ENCODE measurements at places on chromosomes 5 and 9.

- no peak for DNase-seq
Observed at GRCh38 chr9:93960221-93960970, 5.2 kb upstream of the BARX1 start.

- no peak for DNase-seq
Observed at GRCh38 chr9:109278848-109279247, 42.0 kb downstream of the EPB41L4B start.

GRCh38 chr9:69797675-69798074 is 22.9 kb upstream of the CFAP95 start:
- DNase-seq: no peak

- DNase-seq: no peak
Observed at GRCh38 chr5:93726595-93726994, 14.8 kb downstream of the POU5F2 start.

DNA sequence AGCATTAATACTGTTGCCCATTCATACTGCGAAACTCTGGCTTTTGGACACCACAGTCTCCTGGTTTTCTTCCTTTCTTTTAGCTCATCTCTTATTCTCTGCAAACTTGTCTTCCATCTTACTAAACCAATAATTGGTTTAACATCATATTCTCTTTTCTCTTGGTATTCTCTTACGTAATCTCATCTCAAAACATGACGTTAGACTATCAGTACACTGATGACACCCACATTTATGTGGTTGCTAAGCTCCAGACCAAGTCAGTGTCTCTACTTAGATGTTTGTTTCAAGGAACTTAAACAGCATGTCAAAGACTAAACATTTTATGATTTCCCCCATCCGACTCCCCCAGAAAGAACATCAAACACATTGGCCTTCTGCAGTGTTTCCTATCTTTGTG is 2.1 kb downstream of the PRRC1 start:
- peak; percentile 22 for DNase-seq

DNA sequence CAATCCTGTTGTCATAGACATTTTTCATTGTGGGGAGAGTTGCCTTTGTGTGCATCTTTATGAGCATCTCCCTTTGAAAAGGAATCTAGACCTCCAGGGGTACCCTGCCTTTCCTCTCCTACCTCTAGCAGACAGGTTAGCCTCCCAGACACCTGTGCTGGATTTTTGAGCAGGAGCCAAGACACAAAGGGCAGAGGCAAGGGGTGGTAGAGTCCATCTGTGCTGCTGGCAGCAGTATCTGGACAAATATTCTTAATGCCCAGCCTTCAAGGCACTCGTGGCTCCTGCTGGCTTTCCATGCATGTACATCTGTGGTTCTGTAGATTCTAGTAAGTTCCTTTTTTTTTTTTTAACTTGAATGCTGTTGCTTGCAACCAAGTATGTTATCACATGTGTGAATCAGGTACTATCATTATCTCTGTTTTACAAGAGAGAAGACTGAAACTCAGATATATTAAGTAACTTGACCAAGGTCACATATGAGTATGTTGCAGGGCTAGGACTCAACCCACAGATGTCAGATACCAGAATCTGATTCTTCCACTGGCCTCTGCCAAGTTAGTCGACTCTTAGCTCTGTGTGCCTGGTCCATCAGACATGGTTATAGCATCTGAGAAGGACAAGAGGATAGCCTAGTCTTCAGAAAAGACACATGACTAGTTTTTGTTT is 32.9 kb upstream of the GPR151 start:
- no peak for DNase-seq

GRCh38 chr5:134506054-134507039 is 19.1 kb upstream of the JADE2 start:
- no peak for DNase-seq

- peak; percentile 23 for DNase-seq
Observed at GRCh38 chr5:57338068-57338867, 144.3 kb downstream of the ACTBL2 start.

DNA sequence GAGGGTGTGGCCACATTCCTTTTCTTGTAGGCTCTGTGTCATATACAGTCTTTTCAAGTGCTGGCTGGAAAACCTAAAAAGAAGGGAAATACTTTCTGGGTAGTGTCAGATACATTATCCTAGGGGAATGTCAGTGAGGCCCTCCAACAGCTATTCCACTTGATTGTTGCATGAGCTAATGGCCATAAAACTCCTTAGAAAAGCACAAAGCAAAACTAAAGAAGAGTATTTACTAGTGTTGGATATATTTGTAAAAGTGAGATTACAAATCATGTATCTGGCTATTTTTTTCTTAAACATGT is 829 bp downstream of the ANXA1 start:
- DNase-seq: peak; percentile 12

GRCh38 chr5:67085616-67086015 is 111.0 kb downstream of the CD180 start:
- DNase-seq: no peak

DNA sequence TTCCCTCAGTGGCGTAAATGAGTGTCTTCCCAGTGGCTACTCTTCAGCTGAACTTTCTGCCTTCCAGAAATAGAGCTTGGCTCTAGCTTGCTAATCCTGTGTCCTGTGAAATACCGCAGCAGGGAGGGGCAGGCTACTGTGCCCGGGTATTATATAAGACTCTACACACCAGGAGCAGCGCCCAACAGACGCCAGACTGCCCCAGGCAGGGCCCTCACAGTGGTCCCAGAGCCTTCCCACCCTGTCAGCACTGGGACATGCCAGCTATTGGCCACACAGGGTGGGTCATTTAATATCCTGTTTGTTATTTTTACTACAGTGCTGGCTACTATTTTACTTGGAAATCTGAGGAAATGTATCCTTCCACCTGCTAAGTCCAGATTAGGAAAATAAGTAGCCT is 121.0 kb downstream of the FEM1C start:
- no peak for DNase-seq

DNA sequence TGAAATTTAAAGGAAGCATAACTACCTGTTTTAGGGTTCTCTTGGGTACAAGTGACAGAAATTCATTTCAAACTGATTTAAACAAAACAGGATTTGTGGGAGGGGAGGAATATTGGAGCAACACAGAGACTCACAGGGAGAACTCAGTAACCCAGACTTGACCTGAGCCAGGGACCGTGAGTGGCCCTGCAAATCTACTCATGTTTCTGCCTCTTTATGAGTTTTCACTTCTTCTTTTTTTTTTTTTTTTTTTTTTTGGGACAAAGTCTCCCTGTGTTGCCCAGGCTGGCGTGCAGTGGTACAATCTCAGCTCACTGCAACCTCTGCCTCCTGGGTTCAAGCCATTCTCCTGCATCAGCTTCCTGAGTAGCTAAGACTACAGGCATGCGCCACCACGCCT is 405.6 kb upstream of the ZNF608 start:
- no peak for DNase-seq

DNA sequence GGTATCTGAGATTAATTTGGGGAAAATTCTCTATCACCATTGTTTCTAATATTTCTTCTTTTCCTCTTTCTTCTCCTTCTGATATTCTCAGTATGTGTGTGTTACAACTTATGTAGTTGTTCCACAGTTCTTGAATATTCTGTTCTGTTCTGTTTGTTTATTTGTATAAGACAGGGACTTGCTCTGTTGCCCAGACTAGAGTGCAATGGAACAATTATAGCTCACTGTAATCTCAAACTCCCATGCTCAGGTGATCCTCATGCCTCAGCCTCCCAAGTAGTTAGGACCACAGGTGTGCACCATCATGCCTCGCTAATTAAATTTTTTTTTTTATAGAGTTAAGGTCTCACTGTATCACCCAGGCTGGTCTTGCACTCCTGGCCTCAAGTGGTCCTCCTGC is 145.8 kb upstream of the TUT7 start:
- no peak for DNase-seq

GRCh38 chr5:97508864-97509263 is 325.8 kb upstream of the RIOK2 start:
- no peak for DNase-seq

- DNase-seq: no peak
Observed at GRCh38 chr9:5425006-5425628, 12.6 kb downstream of the PLGRKT start.

GRCh38 chr9:15211160-15211814 is 95.7 kb downstream of the TTC39B start:
- peak; percentile 70 for DNase-seq

GRCh38 chr9:73137286-73137899 is 14.3 kb upstream of the ANXA1 start:
- DNase-seq: no peak

DNA sequence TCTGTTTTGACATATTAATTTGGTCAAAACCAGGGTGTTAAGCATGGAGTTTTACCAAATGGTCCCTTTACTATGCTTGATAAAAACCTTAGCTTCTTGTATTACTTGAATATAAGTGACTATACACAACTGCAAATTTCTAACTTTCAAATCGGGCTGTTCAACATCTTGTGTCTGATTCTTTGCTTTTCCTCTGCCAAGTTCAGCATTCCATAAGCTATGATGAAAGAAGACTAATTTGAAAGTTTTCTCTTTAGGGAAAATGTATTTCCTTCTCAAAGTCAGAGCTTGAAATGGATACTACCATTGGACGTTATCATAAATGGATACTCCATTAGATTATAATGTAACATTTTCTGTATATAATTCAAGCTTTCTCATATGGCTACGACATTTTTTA is 792.9 kb downstream of the EFNA5 start:
- DNase-seq: no peak

- no peak for DNase-seq
Observed at GRCh38 chr5:16450163-16450562, 15.4 kb downstream of the ZNF622 start.

DNA sequence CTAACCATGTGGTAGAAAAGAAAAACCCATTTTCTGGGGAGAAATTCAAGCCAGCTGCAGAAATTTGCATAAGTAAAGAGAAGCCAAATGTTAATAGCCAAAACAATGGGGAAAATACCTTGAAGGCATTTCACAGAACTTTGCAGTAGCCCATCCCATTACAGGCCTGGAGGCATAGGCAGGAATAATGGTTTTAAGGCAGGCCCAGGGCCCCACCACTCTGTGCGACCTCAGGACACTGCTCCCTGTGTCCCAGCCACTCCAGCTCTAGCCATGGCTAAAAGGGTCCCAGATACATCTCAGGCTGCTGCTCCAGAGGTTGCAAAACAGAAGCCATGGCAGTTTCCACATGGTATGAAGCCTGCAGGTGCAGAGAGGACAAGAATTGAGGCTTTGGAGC is 253.3 kb downstream of the CTNND2 start:
- DNase-seq: no peak

DNA sequence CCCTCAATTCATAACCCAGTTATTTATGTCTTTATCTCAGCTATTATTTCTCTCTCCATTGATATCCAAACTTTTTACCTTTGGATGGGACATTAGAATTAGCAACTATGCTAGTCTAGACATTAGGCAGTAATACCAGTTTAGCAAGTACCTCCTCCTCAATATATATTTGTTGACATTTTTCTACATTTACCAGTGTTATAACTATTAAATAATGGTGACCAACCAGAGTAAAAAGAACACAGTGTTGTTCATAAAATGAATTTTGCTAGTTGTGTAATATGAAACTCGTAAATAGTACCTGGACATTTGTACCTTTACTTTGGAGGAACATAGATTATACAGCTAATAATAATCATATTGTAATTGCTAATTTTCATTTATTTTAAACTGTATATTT is 554.6 kb upstream of the CDH6 start:
- no peak for DNase-seq

- DNase-seq: no peak
Observed at GRCh38 chr9:17622141-17622540, 43.3 kb downstream of the SH3GL2 start.

GRCh38 chr5:151870820-151871219 is 53.8 kb downstream of the GLRA1 start:
- no peak for DNase-seq

GRCh38 chr9:115691693-115692092 is 461.9 kb upstream of the PAPPA start:
- DNase-seq: no peak

- no peak for DNase-seq
Observed at GRCh38 chr5:160166069-160166972, 47.1 kb upstream of the PWWP2A start.

GRCh38 chr5:86880785-86881492 is 263.2 kb downstream of the COX7C start:
- DNase-seq: peak; percentile 65

DNA sequence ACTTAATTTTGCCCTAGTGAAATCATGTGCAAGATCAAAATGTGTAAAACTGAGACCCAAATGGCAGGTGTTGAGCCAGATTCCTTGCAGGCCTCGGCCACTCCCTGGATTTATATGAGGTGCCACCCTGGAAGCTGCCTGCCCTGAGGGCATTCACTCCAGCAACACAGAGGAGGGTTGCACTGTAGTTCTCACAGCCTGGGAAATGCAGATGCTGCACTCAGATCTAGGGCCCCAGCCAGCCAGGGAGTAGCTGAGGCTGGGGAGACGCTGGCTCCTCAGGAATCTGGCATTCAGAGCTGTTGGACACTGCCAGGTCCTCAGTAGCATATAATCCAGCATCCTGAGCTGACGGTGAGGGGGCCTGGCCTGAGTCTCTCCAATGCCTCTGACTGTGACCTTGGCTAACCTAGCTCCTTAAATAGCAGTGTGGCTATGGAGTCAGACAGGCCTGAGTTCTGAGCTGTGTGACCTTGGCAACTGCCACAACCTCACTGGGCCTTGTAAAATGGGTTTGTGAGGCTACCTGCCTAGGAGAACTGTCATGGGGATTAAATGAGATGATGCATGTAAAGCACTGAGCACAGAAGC is 8.7 kb downstream of the KCNMB1 start:
- no peak for DNase-seq

- peak; percentile 68 for DNase-seq
Observed at GRCh38 chr9:99019510-99020331, 76.0 kb downstream of the COL15A1 start.

- DNase-seq: no peak
Observed at GRCh38 chr5:1659100-1659981, 135.6 kb upstream of the LPCAT1 start.

DNA sequence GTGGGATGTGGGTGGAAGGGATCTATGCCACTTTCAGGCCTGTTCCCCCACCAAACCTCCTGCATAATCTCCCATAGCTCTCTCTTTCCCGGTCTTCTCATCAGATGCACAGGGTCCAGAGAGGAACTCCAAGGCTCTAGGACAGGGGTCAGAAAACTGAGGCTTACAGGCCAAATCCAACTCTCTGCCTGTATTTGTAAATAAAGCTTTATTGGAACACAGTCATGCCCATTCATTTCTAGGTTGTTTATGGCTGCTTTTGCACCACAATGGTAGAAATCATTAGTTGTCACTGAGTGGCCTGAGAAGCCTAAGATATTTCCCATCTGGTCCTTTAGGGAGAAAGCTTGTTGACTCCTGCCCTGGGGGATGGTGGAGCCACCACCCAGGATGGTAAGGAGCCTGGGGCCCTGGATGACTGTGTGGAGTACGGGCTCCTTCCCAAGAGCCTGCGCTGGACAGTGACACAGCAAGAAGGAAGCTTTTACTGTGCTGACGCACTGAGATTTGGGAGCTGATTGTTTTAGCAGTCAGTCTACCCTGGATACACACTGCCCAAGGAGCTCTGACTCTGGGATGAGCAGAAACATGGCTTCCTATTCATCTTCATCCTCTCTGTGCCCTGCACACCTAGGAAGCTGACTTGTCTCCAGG is 64.0 kb upstream of the RAPGEF1 start:
- no peak for DNase-seq
